ENCODE measurements at places on chromosomes 7 and 10. TPM values are rescaled to one million over a fixed set of nuclear protein-coding genes. Genes with fewer than 3 reads are reported as not detected.

The NAT16 gene
- total RNA-seq, result not detected

DNA sequence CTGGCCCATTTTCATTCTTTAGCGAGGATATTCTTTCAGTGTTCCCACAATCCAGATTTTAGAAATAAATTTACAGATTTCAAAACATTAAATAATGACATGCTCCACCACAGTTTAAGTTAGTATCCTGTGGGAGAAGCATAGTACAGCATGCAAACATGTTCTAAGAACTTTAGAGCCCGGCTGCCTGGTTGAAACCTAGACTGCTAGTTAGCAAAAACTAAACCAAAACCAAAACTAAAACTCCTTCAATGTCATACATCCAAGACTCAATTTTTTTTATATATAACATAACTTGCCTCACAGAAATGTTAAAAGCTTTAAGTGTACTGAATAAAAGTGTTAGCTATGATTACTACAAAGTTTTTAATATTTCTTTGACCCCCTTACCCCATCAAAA is 17.0 kb downstream of the TRA2A start:
- H3K4me1 ChIP-seq, result no peaks in the 10 kb centered on the region
- no peaks in the 10 kb centered on the region for H3K27me3 ChIP-seq
- no peak overlapping the region for H3K27ac ChIP-seq

GRCh38 chr7:69388452-69389137 is 209.7 kb upstream of the AUTS2 start:
- no peaks in the 10 kb centered on the region for H3K36me3 ChIP-seq
- H3K27ac ChIP-seq, result no peak overlapping the region
- no peaks in the 10 kb centered on the region for H3K4me1 ChIP-seq
- no peak overlapping the region for H3K4me3 ChIP-seq
- peak; percentile 11 for DNase-seq

- H3K36me3 ChIP-seq, result peaks cover 36% of the 10 kb centered on the region
- DNase-seq, result no peak
- H3K4me1 ChIP-seq, result peaks cover 52% of the 10 kb centered on the region
- no peaks in the 10 kb centered on the region for H3K27me3 ChIP-seq
These were observed 903 bp downstream of the ZNF655 start for GRCh38 chr7:99559175-99559915.

DNA sequence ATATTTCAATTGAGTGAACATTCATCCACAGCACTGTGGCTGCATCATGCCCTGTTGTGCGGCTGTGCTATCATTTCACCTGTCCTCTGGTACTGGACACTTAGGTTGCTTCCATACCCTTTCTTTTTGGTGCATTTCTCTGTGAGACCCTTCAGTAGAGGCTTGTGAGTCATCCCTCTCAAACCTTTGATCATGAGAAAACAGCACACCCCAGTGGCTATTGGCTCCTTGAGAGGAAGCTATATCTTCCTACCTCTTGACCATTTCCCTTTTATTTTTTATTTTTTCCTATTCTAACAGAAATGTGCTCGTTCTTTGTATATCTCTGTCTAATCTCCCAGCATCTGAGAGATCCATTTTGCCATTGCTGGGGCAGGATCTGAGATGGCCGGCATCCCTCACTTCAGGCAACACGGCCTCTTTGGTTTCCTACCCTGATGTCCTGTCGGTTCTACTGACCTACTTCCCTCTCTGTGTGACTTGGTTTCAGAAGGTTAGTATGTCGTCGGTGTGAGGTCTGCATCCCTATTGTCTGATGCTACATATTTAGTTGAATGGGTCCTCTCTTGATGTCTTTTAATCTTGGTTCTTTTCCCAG is 23.8 kb upstream of the PIK3AP1 start:
- H3K36me3 ChIP-seq, result no peaks in the 10 kb centered on the region
- H3K4me1 ChIP-seq, result no peaks in the 10 kb centered on the region
- no peak overlapping the region for H3K27ac ChIP-seq

The MOGAT3 gene
- not detected for total RNA-seq

DNA sequence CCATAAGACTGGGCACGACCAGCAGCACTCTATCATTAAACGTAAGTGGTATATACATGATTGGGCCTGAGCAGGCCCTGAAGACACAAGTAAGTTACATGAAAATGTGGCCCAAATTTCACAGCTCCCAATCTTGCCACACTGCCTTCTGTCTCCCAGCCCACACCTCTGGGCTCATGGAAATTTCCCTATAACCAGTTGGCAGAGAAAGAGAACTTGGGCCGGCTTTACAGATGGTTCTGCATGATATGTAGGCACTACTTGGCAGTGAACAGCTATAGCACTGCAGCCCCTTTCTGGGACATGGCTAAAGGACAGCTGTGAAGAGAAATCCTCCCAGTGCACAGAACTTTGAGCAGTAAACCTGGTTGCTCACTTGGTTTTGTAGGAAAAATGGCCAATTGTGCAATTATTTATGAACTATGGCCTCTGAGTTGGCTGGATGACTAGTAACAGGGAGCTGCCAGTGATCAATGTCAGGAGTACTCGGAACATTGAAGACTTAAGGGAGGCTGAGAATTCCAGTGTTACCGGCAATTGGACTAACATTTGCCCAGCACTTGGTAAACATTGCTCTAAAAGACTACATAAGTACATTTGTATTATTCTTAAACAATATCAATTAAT is 1006.6 kb upstream of the LRRN3 start:
- no peaks in the 10 kb centered on the region for H3K36me3 ChIP-seq
- H3K4me1 ChIP-seq, result peaks cover 5% of the 10 kb centered on the region
- H3K27me3 ChIP-seq, result no peaks in the 10 kb centered on the region
- DNase-seq, result no peak
- H3K4me3 ChIP-seq, result no peak overlapping the region

The SCIN gene
- 3.5 TPM for total RNA-seq

DNA sequence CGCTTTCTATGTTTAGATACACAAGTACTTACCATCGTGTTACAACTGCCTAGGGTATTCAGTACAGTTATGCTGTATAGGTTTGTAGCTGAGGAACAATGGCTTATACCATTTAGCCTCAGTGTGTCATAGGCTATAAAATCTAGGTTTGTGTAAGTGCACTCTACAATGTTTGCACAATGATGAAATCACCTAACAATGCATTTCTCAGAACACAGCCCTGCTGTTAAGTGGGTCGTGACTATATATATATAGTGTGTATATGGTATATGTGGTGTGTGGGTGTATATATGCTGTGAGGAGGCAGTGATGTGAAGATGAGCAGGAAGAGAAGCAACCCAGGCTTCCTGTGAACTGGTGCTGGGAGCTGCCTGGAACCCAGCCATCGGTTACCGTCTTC is 65.6 kb upstream of the MKI67 start:
- no peak for DNase-seq
- H3K27ac ChIP-seq, result no peak overlapping the region
- H3K4me3 ChIP-seq, result no peak overlapping the region
- H3K4me1 ChIP-seq, result no peaks in the 10 kb centered on the region
- peaks cover 32% of the 10 kb centered on the region for H3K27me3 ChIP-seq
- H3K36me3 ChIP-seq, result no peaks in the 10 kb centered on the region

GRCh38 chr10:23516530-23516929 is 77.7 kb downstream of the OTUD1 start:
- DNase-seq, result no peak
- H3K4me1 ChIP-seq, result no peaks in the 10 kb centered on the region
- no peak overlapping the region for H3K4me3 ChIP-seq
- no peak overlapping the region for H3K27ac ChIP-seq

DNA sequence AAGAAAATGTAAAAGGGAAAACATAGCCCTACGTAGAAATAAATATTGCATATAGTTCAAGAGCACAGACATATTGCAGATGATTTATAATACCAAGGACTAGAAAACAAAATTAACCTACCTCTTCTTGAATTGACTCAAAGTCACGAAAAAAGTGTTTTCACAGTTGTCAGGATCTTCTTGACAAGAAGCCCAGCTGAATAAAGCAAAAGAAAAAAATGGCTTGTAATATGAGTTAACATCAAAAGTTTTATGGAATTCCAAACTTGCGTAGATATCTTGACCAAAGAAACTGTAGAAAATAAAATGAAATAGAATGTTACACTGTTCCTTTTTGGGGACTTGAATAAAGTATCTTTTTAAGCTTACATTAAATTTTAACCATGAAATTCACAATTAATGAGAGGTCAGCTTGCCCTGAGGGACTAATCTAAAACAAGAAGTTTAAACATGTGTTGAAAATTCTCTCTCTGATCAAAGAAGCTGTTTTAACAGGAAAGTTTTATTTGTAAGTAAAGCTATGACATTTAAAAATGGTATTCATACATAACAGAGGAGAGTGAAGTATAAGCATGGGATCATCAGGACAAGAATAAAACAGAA is 133.1 kb upstream of the SEMA3C start:
- H3K4me3 ChIP-seq, result no peak overlapping the region
- no peaks in the 10 kb centered on the region for H3K36me3 ChIP-seq
- no peaks in the 10 kb centered on the region for H3K27me3 ChIP-seq
- H3K27ac ChIP-seq, result no peak overlapping the region
- DNase-seq, result no peak
- H3K4me1 ChIP-seq, result no peaks in the 10 kb centered on the region

- H3K4me3 ChIP-seq, result no peak overlapping the region
- no peaks in the 10 kb centered on the region for H3K36me3 ChIP-seq
- peak overlapping the region; percentile 81 for H3K27ac ChIP-seq
- no peak for DNase-seq
These were observed 191.5 kb downstream of the REEP3 start for GRCh38 chr10:63712717-63713115.

The PAPOLB gene
- total RNA-seq, result not detected

DNA sequence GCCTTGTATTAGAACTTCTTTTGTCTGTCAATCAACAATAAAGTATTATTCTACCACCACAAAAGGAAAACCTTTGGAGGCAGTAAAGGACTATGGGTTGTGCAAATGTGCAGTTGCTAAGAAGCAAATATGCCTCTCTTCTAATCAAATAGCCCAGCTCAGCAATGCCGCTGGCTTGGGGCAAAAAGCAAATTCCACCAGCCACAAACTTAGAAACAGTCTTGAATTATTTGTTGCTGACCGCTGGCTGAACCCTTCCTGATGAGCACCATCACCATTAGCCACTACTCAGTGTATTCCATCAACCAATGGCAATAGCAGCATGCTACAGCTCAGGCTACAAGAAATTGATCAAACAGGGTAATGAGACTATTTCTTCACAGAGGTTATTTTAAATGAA is 51.0 kb downstream of the SKAP2 start:
- no peak for DNase-seq
- H3K27me3 ChIP-seq, result no peaks in the 10 kb centered on the region
- H3K27ac ChIP-seq, result no peak overlapping the region

GRCh38 chr7:107676249-107676648 is 15.6 kb downstream of the SLC26A4 start:
- no peak for DNase-seq
- no peaks in the 10 kb centered on the region for H3K27me3 ChIP-seq
- no peaks in the 10 kb centered on the region for H3K36me3 ChIP-seq
- H3K4me3 ChIP-seq, result no peak overlapping the region
- H3K4me1 ChIP-seq, result no peaks in the 10 kb centered on the region
- H3K27ac ChIP-seq, result no peak overlapping the region

The ZMIZ2 gene
- total RNA-seq, result 49.6 TPM

GRCh38 chr7:2369139-2369538 is 14.5 kb downstream of the EIF3B start:
- H3K4me1 ChIP-seq, result peaks cover 3% of the 10 kb centered on the region
- H3K4me3 ChIP-seq, result no peak overlapping the region
- peaks cover 100% of the 10 kb centered on the region for H3K36me3 ChIP-seq
- no peaks in the 10 kb centered on the region for H3K27me3 ChIP-seq
- DNase-seq, result no peak

The HKDC1 gene
- not detected for total RNA-seq

- H3K27me3 ChIP-seq, result no peaks in the 10 kb centered on the region
- DNase-seq, result no peak
- H3K4me3 ChIP-seq, result no peak overlapping the region
- no peak overlapping the region for H3K27ac ChIP-seq
These were observed 82.8 kb upstream of the TRIM24 start for GRCh38 chr7:138377306-138377705.

GRCh38 chr7:48041653-48041970 is 6.3 kb downstream of the C7orf57 start:
- H3K27ac ChIP-seq, result no peak overlapping the region
- no peaks in the 10 kb centered on the region for H3K36me3 ChIP-seq
- no peak for DNase-seq
- no peaks in the 10 kb centered on the region for H3K4me1 ChIP-seq

DNA sequence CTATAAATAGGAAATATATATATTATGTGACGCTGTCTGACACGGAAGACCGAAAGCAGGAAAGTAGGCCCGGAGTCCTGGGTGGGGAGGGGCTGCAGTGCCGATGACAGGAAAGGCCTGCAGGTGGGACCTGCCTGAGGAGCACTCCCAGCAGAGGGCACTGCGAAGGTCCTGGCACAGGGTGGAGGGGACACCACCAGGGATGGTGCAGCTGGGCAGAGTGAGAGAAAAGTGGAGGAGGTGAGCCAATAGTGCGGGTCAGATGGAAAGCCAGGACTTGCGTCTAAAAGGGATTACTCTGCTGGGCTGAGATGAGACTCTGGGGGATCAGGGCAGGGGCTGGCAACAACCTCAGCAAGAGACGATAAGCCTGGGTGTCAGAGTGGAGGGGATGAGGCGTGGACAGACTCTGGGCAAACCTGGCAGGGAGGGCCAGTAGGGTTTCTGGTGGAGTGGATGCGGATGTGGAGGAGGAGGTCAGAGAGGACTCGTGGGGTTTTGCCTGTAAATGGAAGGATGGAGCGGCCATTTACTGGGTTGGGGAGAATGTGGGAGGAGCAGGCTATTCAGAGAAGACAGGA is 118.2 kb upstream of the ZNF746 start:
- H3K36me3 ChIP-seq, result peaks cover 96% of the 10 kb centered on the region
- no peaks in the 10 kb centered on the region for H3K27me3 ChIP-seq
- H3K4me1 ChIP-seq, result peaks cover 4% of the 10 kb centered on the region
- no peak overlapping the region for H3K27ac ChIP-seq

DNA sequence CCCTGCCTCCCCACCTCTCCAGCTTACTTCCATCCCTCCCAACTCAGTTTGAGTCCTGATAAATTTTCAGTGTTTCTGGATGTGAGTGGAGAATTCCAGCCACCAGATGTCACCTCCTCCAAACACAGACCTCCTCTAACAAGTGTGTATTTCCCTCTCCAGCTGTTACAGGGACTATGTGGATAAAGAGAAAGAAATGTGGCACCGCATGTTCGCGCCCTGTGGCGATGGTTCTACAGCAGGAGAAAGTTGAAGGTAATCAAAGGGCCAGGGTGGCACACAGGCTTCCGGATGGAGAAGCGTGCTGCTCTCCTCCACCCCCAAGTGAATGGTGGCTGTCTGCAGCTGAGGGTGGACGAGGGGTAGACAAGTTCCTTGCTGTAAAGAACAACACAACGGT is 14.7 kb downstream of the FKBP6 start:
- H3K36me3 ChIP-seq, result no peaks in the 10 kb centered on the region
- H3K4me3 ChIP-seq, result no peak overlapping the region
- peaks cover 9% of the 10 kb centered on the region for H3K27me3 ChIP-seq
- peaks cover 5% of the 10 kb centered on the region for H3K4me1 ChIP-seq
- DNase-seq, result no peak

- H3K4me3 ChIP-seq, result no peak overlapping the region
- H3K27ac ChIP-seq, result no peak overlapping the region
- DNase-seq, result no peak
- peaks cover 4% of the 10 kb centered on the region for H3K27me3 ChIP-seq
- no peaks in the 10 kb centered on the region for H3K36me3 ChIP-seq
These were observed 475.3 kb upstream of the C7orf33 start for GRCh38 chr7:148115308-148115707.
